ENCODE measurements at places on chromosomes 1 and 21.

GRCh38 chr1:21508580-21509350 is 458 bp upstream of the ALPL start:
- no peak for DNase-seq

DNA sequence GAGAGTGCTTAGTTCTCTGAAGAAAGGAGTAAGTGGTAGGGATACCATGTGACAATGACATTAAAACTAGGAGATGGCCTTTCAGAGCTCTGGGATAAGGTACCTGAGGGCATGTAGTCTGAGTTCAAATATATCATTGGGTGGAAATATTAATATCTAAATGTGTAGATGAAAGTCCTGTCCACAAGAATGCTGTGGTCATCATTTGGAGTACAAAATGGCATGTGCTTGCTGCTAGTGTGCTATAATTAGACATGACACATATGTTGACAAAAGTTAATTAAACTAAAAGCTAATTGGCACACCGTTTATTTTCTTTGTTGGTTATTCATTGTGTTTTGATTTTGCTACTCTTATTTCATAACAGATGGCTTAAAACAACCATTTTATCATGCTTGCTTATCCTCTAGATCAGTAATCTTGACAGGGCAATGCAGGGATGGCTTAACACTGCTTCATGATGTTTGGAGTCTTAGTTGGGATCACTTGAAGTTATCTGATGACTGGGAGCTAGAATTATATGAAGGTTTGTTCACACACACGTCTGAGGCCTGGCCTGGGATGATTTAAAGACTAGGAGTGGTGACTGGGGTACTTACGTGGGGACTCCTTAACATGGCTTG is 31.0 kb downstream of the CC2D1B start:
- no peak for DNase-seq

- no peak for DNase-seq
Observed at GRCh38 chr1:107479865-107480350, 339.1 kb downstream of the NTNG1 start.

DNA sequence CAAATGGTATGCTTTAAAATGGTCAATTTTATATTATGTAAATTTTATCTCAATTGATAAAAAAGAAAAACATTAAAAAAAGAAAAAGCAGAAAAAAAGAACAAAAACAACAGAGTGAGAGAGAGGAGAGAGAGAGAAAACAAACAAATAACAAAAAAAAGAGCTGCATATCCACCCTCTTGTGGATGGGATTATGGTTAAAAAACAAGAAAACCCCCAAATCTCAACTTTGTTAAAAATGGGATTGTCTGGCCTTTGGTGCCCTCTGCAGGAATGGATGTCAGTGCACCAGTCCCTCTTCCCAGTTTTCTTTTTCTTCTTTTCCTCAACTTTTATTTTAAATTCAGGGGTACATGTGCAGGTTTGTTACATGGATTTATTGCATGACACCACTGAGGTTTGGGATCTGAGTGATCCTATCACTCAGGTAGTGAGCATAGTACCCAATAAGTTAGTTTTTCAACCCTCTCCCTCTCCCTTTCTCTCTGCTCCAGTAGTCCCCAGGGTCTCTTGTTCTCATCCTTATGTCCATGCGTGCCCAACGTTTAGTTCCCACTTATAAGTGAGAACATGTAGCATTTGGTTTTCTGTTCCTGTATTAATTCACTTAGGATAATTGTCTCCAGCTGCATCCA is 28.1 kb downstream of the RNF187 start:
- no peak for DNase-seq

DNA sequence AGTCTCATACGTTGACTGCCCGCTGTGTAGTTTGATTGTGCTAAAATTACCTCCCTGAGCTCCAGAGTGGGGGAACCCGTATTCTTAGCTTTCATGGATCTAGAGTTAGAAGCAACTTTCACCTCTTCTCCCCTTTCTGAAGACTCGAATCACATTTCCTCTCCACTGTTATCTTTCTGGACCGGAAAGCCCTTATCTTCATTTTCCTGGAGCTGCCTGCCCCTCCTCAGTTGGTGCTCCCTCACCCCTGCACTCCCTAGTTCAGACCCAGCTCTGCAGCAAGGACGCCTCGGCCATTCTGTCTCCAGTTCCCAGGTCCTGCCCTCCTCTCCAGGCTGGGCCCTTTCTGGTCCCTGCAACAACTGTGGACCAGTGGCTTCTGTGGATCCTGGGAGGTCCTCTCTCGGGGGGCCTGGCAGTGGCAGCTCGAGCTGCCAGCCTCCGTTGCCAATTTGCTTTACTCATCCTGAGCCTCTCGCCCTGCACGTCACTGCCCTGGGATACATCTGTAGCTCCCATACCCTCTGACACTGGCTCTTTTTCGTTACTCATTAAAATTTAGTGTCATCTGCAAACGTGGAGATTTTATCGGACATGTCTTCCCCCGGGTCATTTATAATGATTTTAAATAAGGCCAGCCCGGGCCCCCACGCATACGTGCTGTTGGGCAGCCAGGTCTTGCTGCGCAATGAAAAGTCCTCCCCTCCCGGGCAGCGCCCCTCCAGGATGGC is 141.5 kb upstream of the VAMP3 start:
- no peak for DNase-seq

GRCh38 chr21:42664614-42665013 is 11.2 kb downstream of the PDE9A start:
- DNase-seq: no peak

GRCh38 chr1:200330741-200331428 is 79.0 kb downstream of the ZNF281 start:
- no peak for DNase-seq

DNA sequence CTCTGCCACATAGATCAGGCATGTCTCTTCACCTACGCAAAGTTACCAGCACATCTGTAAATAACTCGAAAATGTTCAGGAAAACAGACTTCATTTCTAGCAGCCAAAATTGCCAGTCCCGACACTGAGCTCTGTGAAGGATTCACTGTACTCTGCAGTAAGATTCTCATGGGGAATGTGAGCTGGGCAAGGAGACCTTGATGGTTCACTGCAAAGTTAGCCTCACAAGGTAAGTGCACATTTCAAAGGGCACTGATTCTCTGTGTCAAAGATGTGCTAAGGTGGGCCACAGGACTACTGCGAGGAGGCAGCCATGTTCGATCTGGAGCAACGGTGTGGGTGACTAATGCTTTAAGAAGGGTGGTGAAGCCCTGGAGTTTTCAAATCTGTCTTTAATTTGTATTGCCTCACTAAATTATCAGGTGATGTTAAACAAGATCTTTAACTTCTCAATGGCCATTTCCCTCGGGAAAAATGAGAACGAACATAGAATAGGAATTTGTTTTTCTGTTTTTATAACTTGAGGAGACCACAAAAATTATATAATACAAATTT is 25.2 kb downstream of the STPG1 start:
- DNase-seq: peak; percentile 75

- no peak for DNase-seq
Observed at GRCh38 chr1:212070720-212071302, 35.3 kb downstream of the DTL start.

- no peak for DNase-seq
Observed at GRCh38 chr21:39093526-39093925, 89.7 kb downstream of the PSMG1 start.

GRCh38 chr1:153539395-153540093 is 1.2 kb downstream of the S100A5 start:
- DNase-seq: no peak

DNA sequence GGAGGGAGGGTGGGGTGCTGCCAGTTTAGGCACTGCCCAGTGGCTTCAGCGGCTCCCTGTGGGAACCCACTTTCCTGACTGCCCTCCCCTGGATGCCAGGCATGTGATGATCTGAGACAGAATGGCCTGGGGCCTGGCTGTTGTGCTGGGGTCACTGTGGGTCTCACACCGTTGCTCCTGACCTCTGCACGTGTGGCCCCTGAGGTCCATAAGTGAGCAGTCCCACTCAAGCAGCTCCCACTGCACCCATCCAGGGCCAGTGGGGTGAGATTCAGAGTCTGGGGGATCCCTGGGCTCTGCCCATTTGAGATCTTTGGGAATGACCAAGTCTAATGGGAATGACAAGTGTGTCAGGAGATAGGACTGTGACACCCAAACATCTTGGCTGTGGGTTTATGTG is 18.0 kb downstream of the PODN start:
- DNase-seq: no peak

GRCh38 chr1:211344152-211344618 is 17.6 kb downstream of the TRAF5 start:
- no peak for DNase-seq

DNA sequence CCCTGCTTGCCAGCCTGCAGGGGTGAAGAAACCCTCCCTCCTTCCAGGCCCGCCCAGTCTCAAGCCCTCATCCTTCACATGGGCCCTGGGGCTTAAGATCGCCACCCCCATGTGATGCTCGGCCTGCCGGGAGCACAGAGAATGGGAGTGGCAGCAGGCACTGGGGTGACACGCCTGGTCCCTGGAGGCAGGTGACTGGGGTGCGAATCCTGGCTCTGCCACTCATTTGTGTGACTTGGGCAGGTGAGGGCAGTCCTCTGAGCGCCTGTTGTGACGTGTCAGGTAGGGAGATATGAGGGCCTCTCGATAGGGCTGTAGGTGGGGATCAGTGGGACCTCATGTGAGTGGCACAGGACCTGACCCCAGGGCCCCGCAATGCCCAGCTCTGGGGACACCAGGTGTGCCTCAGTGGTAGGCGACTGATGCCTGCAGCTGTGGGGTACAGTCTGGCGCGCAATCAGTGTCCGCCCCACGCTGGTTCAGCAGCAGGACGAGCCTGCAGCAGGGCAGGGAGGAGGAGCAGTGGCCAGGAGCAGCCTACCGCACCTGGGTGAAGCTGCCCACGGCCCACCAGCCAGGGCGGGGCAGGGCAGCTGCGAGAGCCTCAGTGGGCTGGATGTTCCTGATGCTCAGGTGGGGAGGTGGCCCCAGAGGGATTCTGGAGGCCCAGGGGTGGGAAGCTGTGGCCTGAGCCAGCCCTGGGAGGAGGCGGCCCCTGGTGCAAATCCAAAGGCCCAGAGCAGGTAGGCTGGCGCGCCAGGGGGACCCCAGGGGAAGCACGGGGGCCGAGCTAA is 6.2 kb downstream of the SH2D5 start:
- DNase-seq: no peak

- DNase-seq: no peak
Observed at GRCh38 chr1:111801071-111801850, 45.6 kb downstream of the DDX20 start.

DNA sequence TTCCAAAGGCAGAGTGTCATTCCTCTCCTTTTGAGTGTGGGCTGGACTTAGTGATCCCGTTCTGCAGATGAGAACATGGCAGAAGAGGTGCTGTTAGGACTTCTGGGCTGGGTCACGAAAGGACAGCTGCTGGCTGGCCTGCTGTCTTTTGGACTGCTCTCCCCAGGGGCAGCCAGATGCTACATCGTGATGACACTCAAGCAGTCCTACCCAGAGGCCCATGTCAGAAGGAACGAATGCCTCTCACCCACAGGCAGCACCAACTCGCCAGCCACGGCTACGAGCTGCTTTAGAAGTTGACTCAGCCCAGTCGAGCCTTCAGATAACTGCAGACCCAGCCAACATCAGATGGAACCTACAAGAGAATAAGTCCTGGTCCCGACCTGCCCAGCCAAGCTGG is 156.5 kb downstream of the KCNJ6 start:
- no peak for DNase-seq

DNA sequence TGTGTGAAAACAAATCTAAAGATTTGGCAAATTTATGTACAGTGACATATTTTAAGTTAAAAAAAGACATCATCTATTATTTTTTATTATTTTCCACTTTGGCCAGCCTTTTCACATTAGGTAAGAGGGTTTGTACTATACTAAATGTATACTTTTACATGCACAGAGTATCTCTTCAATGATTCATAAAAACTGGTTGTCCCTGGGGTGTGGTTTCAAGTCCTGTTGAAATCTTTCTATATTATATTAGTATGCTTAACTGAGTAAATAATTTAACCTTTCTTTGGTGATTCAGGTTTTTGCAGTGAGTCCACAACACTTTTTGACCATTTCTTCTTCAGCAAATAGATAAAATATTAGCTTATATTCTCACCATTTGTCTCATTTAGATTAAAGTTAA is 45.7 kb downstream of the EEIG2 start:
- DNase-seq: no peak

- DNase-seq: no peak
Observed at GRCh38 chr1:210822932-210823331, 311.0 kb downstream of the KCNH1 start.

DNA sequence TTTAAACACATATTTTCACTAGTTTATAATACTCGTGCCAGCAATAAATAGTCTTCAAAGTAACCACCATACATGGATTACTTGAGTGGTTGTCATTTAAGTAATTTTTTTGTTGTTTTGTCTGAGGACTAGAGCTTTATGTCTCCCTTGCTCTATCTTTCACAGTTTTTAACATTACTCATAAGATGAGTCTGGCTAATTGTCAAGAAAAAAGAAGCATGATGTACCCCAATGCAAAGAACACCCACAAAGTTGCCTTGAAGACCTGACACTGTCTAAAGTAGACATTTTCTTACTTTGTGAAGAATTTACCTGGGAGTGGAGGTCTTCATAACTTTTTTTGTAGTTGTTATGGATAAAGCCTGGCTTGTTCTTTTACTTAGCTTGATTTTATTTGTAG is 210.4 kb upstream of the BRINP3 start:
- DNase-seq: no peak

DNA sequence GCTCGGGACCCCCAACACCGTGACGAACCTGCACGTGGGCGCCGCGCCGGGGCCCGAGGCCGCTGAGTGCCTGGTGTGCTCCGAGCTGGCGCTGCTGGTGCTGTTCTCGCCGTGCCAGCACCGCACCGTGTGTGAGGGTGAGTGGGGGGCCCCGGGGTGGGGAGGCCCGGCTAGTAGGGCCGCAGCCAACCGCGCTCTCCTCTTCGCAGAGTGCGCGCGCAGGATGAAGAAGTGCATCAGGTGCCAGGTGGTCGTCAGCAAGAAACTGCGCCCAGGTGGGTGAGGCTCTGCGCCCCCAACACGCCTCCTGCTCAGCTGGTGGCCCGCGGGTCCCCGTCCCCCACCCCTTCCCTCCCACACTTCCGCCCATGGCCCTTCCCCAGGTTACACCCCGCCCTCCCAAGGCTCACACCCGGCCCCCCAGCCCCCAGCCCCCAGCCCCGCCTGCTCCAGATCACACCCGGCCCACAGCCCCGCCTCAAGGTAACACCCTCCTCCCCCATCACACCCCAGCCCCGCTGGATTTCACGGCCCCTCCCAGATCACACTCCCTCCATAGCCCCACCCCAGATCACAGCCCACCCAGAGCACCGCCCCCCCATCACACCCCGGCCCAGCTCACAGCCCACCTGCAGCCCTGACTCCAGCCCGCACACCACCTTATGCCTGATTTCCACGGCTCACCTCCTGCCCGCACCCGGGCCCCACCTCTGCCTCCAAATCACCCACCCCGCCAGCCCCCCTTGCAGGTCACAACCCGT is 2.4 kb upstream of the MMP23B start:
- no peak for DNase-seq

All from esophagus muscularis mucosa (tissue), 4 donors.